ENCODE measurements at places on chromosomes 6 and 20.
A peak's percentile ranks its signal among the peaks of the same experiment; 100 is the strongest.

- DNase-seq: no peak
Measured at GRCh38 chr6:55562318-55562717, 16.7 kb downstream of the HMGCLL1 start.

DNA sequence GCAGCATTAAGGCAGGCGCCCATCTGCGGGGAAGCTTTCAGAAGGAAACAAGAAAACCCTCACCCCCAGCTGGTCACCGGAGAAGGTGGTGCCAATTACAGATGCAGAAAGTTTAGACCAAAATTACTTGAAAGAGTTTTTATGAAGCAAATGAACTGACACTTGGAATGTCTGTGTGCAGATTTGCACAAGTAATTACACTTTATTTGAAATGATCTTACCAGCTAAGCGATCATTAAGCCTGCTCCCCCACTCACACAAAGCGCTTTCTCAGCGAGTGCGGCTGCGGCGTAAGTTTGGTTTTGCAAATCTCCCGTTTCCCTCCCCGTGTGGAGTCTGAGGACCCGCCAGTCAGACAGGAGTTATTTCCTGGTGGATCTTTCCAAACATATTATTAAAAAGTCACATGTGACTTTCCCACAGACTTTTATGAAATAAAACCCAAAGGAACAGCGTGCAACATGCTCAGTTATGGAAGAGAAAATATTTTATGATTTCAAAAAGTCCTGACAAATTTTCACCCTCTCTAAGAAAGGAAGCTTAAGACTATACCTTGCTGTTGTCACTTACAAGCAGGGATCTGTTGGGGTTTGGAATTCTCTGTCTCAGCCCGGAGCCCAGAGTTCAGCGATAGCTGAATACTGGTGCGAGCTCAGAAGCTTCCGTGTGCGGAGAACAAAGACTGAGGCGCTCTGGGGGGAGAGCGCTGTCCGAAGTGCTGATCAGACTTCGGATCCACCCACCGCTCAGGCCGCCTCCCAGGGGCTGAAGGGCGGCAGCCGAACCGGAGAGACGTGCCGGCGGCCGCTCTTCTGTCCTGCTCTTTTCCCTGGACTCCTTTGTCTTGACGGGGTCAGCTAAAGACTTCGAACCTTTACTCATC is 2.7 kb upstream of the MYT1 start:
- peak; percentile 54 for DNase-seq

- DNase-seq: no peak
Measured at GRCh38 chr6:155216312-155217046, 47.3 kb upstream of the CLDN20 start.

DNA sequence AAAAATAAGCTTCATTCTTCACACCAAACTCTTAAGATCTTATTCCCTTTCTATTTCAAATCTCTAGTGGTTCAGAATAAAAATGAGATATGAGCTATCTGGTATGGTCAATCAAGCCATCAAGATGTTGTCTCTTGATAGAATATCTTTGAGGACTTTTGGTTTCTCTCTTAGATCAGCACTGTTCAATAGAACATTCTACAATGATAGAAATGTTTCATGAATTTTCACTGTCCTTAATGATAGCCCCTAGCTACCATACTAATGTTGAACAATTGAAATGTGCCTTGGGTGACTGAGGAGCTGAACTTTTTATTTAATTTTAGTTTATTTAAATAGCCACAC is 24.1 kb upstream of the HINT3 start:
- DNase-seq: no peak

DNA sequence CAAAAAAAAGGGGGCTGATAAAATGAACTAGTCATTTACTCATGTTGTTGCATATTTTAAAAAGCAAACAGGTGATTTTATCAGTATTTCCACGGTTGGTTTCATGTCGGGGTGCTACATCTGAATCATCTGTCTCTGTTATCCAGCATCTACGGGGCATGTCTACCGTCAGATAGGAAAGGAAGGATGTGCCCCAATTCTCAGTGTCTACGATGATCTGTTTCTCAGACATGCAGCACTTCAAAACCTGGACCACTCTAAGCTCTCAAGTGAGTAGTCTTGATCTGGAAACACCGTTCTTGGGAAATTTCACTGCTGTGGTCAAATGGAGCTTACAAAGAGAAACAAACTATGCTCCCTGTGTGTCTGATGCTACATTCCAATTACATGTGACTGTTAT is 240.3 kb upstream of the TAB2 start:
- peak; percentile 61 for DNase-seq

GRCh38 chr6:110800839-110801196 is 14.5 kb downstream of the CDK19 start:
- DNase-seq: no peak

DNA sequence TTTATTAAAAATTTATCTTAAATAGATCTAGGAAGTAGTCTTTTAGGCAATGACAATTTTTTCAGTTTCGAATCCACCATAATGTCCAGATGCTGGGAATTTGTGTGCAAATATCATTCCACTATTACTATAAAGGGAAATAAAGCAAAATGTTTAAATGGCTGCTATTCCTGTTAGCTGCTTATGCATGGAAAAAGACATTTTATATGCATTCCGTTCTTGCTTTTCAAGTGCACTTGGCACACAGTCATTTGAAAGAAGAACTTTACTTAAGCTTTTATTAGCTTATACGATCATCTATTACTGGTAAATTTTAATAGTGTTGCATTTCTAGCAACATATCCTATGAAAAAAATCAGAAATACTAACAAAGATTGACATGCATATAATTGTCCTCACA is 42.0 kb downstream of the PRL start:
- DNase-seq: no peak

GRCh38 chr6:7697820-7698623 is 27.9 kb upstream of the BMP6 start:
- peak; percentile 88 for DNase-seq

DNA sequence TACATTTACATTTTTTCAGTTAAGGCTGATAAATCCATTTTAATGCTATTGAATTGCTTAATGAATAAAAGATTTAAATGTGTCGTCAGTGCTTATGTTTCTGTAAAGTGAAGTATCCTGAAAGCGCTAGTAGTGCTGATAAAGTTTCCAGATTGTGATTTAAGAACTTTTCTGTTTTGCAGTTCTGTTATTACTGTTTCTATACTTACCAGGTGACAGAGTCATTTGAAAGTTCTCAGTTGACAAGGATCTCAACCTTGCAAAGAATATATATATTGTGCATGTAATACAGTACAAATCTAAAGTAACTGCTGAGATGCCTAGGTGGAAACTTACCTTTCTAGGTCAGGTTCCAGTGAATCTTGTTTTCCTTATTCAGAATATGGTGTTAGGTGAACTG is 201.8 kb downstream of the ARID1B start:
- no peak for DNase-seq

- peak; percentile 71 for DNase-seq
Measured at GRCh38 chr6:7542065-7542873, 798 bp downstream of the DSP start.
